ENCODE measurements at places on chromosomes 2 and 18.

DNA sequence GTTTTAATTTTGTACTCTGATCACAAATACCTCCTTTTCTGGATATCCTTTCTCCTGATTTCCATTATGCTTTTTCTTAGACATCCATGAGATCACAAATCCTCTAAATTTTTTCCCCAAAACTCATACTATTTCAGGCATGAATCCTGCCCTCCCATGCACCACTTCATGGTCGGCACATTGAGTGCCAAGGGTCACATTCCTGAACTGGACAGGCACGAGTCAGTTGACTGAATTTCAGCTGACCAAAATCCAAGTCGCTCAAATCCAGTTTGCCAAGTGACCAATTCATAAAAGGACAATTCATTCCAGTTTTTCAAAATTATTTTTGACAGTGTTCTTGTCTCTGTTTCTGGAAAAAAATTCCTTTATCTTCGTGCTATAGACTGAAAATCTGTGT lies 22.1 kb downstream of the DYNAP start:
- no peak for DNase-seq

- DNase-seq = no peak
Measured at GRCh38 chr2:23751747-23752265, 175.1 kb downstream of the ATAD2B start.

DNA sequence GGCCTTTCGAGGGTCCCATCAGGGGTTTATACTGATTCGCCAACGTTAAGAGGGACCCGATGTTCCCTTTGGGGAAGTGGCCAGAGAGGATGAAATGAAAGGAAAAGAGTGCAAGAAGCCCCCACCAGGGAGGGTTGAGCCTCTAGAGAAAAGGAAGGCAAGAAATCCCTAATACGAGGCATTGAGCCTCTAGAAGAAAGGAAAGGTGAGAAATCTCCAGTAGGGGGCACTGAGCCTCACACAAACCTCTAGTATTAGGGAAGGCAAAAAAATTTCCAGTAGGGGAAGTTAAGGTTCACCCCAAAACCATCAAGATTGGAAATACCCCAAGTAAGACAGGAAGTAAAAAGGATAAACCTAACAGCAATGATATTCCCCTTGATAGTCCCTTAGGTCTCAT lies 9.8 kb upstream of the SAP130 start:
- no peak for DNase-seq

DNA sequence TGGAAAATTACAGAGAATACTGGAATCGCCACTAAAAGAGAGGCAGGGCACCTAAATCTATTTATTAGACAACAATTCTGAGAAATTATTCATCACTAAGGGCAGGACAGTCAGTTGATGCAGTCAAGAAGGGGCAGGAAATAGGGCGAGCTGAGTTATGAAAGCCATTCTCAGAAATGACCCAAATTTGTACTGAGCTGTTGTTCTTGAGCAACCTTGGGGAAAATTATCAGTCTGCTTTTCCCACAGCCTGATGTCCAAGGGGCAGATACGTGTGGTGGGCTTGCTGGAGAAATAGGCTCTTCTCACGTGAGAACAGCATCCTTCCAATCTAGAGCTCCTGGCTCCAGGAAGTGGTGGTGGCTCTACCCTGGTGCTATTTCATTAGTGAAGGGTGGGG lies 38.6 kb downstream of the STON1 start:
- DNase-seq = peak; percentile 63

DNA sequence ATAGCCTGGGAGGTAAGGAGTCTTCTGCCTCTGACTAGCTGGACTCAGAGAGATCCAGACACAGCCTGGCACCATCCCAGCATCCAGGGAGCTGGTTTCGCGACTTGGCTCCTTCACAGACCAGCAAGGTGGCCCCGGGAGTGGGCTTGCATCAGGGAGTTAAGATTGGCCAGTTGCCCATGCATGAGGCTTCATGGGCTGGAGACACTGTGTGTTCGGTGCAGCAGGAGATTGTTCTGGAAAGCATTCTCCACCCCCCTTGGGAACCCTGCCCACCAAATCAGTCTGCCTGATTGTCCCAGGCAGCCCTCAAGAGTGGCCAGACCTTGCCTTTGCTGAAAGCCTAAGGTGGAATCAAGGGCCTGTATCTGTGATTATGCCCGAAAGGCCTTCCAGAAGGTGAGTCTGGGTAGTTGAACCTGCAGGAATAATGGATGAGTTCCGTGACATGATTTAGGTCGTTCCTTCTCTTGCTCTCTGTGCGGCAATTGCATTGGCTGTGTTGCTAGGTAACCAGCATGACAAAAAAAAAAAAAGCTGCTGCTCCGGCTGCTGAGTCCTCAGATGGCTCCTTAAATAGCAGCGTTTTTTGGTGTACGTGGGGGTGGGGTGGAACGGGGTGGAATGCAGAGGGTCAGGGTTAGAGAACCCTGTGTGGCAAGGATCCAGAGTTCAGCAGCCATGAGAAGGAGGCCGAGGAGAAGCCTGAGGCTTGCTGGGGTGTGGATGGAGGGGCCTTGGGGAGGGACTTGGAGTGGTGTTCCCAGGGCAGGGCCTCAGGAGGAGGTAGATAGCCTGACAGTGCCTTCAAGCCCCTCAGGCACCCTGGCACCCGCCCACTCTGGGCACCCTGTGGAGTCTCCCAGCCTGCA lies 93.0 kb upstream of the MCFD2 start:
- DNase-seq = no peak

GRCh38 chr2:60512062-60512622 lies 41.3 kb downstream of the BCL11A start:
- no peak for DNase-seq

DNA sequence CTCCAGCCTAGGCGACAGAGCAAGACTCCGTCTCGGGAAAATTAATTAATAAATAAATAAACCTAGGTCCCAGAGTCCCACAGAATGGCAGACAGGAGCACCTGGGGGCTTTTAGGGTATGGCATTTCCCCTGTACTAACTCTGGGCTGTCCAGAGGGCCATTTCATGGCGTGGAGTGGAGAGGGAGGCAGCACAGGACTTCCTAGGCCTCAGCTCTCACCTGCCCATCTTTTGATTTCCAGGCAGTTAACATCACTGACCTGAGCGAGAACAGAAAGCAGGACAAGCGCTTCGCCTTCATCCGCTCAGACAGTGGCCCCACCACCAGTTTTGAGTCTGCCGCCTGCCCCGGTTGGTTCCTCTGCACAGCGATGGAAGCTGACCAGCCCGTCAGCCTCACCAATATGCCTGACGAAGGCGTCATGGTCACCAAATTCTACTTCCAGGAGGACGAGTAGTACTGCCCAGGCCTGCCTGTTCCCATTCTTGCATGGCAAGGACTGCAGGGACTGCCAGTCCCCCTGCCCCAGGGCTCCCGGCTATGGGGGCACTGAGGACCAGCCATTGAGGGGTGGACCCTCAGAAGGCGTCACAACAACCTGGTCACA lies 5.1 kb downstream of the IL1RN start:
- no peak for DNase-seq

GRCh38 chr18:73407506-73407905 lies 539.7 kb upstream of the NETO1 start:
- DNase-seq = no peak

DNA sequence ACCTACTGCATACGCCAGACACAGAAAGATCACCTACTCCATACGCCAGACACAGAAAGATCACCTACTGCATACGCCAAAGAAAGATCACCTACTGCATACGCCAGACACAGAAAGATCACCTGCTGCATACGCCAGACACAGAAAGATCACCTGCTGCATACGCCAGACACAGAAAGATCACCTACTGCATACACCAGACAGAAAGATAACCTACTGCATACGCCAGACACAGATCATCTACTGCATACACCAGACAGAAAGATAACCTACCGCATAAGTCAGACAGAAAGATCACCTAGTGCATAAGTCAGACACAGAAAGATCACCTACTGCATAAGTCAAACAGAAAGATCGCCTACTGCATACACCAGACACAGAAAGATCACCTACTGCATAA lies 25.8 kb downstream of the COA5 start:
- no peak for DNase-seq

DNA sequence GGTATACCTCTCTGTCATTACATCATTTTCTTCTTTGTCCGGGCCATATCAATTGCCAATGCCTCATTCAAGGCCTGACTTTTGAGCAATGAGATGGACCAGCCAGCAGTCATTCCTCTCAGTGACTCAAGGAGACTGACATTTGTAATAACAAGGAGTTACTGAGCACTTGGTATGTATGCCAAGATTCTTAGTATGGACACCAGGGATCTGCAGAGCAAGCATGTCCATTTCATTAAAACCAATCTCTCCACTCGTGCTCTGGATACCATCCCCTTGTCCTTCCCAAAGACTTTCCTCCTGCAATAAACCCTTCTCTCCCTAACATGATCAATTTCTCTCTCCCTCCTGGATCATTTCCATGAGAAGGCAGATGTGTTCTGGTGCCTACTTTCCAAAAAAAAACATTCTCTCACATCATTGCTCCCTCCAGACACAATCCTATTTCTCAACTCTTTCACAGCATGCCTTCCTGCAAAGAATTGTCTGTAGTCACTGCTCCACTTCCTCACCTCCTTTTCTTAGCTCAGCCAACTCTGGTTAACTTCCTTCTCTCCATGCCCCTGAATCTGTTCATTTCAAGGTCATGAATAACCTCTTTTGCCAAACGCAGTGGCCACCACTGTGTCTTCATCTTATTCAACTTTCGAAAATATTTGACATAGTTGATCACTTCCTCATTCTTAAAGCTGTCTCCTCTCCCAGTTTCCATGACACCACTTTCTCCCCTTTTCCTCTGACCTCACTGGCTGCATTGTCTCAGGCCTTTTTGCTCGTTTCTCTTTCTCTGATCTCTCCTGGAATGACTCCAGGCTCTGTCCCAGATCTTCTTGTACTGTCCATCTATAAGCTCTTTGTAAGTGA lies 102.8 kb upstream of the CYP1B1 start:
- DNase-seq = peak; percentile 15

DNA sequence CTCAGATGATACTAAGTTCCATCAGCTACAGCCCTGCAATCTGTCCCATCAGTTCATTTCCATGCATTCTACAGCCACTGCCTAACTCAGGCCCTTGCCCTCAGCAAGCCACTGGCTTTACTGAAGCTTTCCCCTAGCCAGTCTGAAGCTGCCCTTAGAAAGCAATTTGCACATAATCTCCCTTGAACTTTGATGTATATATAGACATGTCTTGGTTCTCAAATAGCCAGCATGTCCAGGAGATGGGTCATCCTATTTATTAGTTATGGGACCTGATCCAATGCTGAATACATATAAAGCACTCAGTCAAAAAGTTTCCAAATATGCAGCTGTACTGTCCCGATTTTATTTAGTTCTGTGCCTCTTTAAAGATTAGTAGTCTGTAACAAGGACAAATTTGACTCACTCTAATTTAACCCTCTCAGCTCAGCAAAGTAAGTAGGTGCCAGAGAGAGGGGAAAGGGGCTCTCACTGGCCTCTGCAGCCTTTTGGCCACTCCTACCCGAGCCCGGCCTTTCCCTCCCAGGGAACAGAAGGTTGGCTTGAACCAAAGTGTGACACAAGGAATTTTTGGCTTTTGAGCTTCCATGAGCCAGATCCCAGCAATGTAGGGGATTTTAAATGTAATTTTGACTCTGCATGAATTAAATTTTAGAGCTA lies 70.7 kb downstream of the CCDC93 start:
- no peak for DNase-seq

DNA sequence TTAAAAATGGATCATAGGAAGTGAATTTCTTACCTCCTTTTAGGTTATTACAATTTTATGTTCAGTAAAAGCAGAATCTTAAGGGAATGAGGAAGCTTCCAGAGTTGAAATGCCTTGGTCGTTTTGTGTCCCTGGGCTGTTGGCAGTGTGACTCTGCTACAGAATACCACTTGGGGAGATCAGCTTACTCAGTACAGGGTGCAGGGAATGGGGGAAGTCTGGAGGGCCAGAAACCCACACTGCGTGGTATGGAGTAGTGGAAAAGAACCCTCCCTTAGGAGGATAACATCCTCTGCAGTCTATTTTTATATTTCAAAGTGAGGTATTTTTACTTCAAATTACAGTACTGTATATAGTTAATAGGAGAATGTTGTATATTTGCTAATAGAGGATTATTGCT lies 51.1 kb downstream of the R3HDM1 start:
- DNase-seq = no peak

DNA sequence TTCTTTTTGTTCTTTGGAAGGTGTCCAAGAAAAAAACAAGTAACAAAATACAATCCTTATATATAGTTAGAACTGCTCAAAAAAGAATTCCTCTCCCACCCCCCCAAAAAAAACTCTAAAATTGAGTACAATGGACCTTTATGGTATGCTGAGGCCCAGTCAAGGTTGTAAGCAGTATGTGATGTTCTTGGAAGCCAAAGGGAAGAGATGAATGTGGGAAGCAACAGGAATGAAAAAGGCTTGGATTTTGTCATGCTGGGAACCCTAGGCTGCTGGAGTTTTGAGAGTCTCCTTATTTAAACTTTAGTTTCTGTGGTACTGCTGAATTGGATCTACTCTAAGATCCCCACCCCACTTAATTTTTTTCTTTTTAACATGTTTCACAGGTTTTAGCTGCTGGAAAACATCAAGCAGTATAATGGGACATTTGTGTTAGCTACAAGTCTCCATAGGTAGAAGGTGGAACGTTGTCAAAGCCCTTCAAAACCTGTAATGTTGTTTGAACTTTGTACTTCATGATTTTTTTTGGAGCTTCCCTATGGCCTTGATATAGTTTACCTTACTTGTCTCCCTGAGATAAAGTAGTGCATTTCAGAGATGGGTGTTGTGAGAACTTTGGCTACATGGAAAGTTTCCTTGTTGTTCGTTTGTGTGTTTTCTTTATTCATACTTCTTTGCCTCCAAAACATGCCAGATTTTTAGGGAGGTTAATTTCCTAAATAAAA lies 57.7 kb downstream of the PHLPP1 start:
- DNase-seq = no peak

GRCh38 chr2:163198972-163199371 lies 360.4 kb upstream of the KCNH7 start:
- DNase-seq = no peak

DNA sequence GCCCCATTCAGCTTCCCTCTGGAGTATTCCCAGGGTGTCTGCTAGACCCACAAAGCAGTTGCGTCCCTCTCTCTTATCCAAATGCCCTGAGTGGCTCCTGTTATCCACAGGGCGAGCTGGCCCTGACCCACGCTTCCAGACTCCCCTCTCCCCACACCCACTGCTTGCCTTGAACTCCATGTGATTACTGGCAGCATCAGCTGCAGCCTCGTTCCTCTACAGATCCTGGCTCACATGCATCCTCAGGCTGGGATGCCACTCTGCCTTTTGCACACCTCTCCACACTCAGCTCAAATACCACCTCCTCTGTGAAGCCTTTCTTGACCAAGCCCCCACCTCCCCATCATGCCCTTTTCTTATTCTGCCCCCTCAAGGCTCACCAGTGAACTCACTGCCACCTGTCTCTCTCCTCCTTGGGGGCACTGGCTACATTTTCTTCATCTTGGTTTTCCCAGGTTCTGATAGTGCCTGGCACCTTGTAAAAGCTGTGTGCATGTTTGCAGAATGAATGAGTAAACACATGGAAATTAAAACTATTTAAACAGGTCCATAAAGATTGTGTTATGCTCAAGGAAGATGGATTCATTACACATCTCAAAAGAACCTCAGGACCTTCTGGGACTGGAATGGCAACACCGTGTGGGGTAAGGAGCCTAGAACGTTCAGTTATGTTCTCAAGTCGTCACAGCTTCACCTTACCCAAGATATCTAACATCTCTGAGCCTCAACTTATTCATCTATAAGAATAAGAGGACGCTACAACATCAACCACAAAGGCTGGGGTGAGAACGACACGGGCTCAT lies 165.0 kb downstream of the BCL2 start:
- no peak for DNase-seq

- DNase-seq = no peak
Measured at GRCh38 chr2:62661263-62661635, 44.3 kb upstream of the EHBP1 start.

- DNase-seq = no peak
Measured at GRCh38 chr18:66048406-66048805, 297.6 kb downstream of the CDH7 start.

GRCh38 chr2:74025971-74026612 lies 41.4 kb downstream of the TET3 start:
- DNase-seq = peak; percentile 84

Measured in hematopoietic multipotent progenitor cell treated with erythropoietin and hydrocortisone succinate and interleukin-3 and kit ligand, for 6 days (in vitro differentiated cells).